ENCODE measurements at places on chromosomes 5 and 9. TPM values are rescaled to one million over a fixed set of nuclear protein-coding genes. Genes with fewer than 3 reads are reported as not detected.
A peak's percentile ranks its signal among the peaks of the same experiment; 100 is the strongest.

DNA sequence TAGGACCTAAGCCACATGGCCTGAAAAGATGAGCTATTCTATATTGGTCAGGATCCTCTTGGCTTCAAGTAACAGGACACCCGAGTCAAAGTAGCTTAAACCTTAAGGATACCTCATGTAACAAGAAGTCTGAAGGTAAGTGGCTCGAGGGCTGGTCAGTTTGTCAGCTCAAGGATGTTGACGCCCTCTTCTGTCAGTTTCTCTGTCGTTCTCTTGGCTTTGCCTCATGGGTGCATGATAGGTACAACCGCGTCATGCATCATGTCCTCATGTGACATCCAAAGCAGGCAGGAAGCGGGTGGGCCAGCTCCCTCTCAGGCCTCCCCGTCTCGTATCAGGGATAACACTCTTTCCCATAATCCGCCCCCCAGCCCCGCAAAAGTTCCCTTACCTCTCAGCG is 22.1 kb upstream of the TCERG1 start:
- peaks cover 14% of the 10 kb centered on the region for H3K27me3 ChIP-seq
- DNase-seq, result no peak
- H3K27ac ChIP-seq, result no peak overlapping the region

DNA sequence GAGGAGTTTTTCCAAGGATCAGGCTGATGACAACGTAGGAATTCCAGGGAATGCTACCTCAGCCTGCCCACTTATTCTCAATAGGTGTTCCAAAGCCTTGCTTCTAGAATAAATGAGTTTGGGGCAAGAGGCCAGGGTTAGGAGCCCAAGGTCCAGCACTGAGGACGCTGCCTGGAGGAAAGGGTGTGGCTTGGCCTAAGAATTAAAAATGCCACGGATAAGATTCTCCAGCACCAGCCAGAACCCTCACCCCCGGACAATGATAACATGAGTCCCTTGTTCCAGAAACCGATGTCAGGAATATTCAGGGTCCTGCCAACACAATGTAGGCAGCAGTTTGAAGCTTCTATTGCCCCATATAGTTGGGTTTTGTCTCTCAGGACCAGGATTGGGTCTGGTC is 7.6 kb downstream of the SPRY4 start:
- no peaks in the 10 kb centered on the region for H3K27me3 ChIP-seq
- H3K27ac ChIP-seq, result peak overlapping the region; percentile 90
- H3K4me1 ChIP-seq, result peaks cover 49% of the 10 kb centered on the region
- H3K36me3 ChIP-seq, result no peaks in the 10 kb centered on the region
- H3K4me3 ChIP-seq, result no peak overlapping the region

DNA sequence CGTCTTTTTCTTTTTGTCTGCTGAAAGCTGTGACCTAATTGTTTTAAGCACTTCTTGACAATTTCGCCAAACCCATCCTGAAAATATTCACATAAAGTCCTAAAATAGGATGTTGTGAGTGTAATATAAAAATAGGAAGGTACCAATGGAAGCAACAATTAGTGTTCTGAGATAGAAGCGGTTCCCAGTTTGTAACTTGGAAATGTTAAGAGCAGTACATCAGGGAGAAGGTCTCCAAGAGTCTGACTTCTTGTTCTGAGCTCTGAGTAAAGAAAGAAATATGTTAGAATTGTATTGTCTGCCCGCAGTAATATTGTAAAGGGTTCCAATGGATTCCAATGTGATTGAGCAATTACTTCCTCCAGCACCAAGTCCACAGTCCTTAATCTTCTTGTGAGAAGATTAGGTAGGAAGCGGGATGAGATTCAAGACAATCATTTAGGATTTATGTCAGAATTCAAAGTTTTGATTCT is 3.9 kb downstream of the VCAN start:
- peaks cover 80% of the 10 kb centered on the region for H3K27me3 ChIP-seq
- no peaks in the 10 kb centered on the region for H3K36me3 ChIP-seq
- no peak for DNase-seq

PAPPA gene
- 0.96 TPM for total RNA-seq

IFNA7 gene
- not detected for total RNA-seq

PDCD1LG2 gene
- 0.64 TPM for total RNA-seq

Measured in transverse colon (tissue), 4 donors.